ENCODE measurements at places on chromosomes 4 and X.

DNA sequence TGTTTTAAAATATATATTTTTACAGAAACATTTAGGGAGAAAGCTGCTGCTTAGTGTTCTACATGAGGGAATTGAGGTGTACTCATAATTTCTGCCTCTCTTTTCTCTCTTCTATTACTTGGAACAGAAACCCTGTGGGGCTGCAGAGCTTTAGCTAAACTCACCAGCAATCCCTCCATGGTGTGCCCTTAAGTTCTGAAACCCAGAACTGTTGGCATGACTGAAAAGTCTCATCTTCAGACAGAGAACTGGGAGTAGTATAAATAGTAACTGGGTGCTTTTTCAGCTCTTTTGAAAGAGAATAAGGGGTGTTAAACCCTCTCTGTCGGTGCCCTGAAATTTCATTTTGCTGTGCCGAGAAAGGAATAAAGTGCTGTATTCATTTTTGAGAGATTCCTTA, 294.9 kb upstream of the BOD1L1 start:
- DNase-seq, result no peak

GRCh38 chr4:76283900-76284299, 22.6 kb upstream of the STBD1 start:
- no peak for DNase-seq

- DNase-seq, result no peak
Measured at GRCh38 chr4:65960751-65961150, 290.5 kb upstream of the EPHA5 start.

DNA sequence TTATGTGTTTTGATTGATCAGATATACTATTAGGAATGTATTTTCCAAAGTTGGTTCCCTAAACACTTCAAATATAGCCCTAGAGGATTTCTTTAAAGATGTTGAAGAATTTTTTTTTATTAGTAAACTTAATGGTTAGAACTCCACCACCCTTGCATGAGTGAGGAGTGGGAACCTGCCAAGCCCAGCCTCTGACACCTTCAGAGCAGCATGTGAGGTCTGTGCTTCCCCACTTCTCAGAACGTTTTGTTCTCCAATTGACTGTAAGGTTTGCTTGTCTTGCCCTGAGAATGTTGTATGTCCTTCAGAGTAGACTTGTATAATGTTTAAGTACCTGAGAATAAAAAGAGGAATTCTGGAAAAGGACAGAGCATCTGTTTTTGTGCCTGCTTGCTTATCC, 126.8 kb downstream of the DCLK2 start:
- no peak for DNase-seq

DNA sequence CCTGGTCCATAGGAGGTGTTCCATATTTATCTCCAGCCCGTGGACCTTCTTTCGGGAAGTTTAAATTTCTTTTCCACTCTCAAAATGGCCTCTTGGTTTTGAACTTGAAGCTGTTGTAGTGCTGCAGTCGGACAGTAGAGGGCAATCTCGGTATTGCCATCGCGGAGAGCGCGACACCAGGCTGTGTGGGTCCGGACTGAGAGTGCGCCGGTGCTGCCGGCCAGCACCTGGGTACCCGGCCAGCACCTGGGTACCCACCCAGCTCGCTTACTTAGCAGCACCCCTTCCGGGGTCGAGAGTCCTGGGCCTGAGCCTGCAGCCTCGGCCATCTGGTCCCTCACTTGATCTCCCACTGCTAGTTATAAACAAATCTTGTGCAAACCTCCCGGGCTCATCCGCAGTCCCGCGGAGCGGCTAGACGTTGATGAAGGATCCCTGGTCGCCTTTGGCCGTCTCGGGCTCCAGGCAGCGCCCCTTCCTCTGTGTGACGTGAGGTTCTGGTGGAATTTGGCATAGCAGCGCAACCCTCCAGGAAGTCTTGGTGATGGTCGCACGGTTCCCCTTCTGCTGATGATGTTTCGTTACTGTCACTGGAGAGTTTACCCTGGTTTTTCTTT, 18.0 kb downstream of the FAM9A start:
- DNase-seq, result no peak

GRCh38 chr4:8682725-8683124, 90.2 kb downstream of the CPZ start:
- DNase-seq, result no peak

- no peak for DNase-seq
Measured at GRCh38 chr4:7066006-7066405, 1.9 kb downstream of the GRPEL1 start.

DNA sequence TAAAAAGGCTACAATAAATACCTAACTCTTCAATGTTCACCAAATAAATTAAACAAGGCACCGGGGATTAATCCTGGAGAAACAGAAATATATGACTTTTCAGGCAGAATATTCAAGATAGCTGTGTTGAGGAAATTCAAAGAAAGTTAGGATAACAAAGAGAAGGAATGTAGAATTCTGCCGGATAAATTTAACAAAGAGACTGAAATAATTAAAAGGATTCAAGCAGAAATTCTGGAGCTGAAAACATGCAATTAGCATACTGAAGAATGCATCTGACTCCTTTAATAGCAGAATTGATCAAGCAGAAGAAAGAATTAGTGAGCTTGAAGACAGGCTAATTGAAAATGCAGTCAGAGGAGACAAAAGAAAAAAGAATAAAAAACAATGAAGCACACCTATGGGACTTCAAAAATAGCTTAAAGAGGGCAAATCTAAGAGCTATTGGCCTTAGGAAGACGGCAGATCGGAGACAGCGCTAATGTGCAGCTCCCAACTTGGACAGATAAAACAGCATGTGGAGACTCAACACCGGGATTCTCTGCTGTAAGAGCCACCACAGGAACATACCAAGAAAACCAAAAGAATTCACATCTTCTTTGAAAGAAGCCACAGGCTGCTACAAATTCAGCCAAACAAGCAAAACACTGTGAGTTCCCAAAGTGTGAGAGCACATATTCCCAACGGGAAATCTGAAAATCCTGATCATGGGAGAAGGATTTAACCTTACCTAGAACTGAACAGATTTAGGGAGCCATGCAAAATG, 1290.9 kb downstream of the PCDH18 start:
- DNase-seq, result no peak

Measured in AG04450 (cell line).